T-helper 9 cell (primary cell): ENCODE measurements at places on chromosomes 2 and 18.
A peak's percentile ranks its signal among the peaks of the same experiment; 100 is the strongest.

DNA sequence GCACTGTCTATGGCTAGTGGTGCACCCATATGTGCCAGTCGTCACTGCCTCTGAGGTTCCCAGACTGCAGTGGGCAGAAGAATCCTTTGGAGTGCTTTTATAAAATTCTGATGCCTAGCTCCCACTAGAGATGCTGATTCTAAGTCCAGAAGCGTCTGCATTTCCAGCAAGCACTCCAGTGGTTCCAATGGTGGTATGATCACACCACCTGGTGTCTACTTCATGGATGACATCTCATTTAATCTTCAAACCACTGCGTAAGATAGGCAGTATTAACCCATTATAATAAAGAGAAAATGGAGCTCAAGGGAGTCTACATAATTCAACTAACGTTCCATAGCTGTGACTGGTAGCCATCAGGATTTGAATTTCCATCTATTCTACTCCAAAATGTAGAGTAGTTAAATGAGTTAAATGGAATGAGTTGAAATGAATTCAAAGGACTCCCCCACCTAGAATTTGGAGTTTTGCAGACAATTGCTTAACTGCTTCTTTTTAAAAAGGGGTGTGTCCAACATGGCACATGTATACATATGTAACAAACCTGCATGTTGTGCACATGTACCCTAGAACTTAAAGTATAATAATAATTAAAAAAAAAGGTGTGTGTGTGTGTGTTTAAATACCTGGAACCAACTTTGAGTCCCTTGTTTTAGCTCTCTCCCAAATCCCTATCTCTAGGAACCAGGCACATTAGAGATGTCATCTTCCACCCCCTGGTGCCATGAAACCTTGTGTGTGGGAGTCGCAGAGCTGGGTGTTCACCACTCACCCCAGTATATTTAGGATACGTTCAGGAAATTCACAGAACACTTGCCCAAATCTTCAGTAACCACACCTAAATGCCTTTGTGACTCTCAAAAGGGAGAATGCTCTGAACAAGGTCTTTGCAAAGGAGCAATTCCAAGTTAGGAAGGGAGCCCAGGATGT is 14.1 kb downstream of the LAMA3 start:
- DNase-seq = no peak

GRCh38 chr2:107068069-107068916 is 182.3 kb upstream of the ST6GAL2 start:
- no peak for DNase-seq

DNA sequence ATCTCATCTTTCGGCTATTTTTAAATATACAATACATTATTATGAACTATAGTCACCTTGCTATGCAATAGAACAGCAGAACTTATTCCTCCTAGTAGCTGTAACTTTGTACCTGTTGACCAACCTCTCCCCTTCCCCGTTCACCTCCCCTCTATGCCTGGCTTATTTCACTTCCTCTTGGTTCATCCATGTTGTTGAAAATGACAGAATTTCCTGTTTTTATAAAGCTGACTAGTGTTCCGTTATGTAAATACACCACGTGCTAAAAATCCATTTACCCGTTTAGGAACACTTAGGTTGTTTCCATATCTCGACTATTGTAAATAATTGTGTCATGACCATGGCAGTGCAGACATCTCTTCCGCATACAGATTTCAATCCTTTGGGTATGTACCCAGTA is 10.3 kb downstream of the ALPI start:
- DNase-seq = no peak

- DNase-seq = no peak
These were observed 27.7 kb downstream of the LOXHD1 start for GRCh38 chr18:46629361-46629760.

- DNase-seq = no peak
These were observed 4.1 kb downstream of the BCL11A start for GRCh38 chr2:60549238-60549927.

GRCh38 chr18:36590621-36591580 is 237.9 kb downstream of the TPGS2 start:
- DNase-seq = no peak

- DNase-seq = no peak
These were observed 30.8 kb downstream of the WDFY1 start for GRCh38 chr2:223914324-223914723.

DNA sequence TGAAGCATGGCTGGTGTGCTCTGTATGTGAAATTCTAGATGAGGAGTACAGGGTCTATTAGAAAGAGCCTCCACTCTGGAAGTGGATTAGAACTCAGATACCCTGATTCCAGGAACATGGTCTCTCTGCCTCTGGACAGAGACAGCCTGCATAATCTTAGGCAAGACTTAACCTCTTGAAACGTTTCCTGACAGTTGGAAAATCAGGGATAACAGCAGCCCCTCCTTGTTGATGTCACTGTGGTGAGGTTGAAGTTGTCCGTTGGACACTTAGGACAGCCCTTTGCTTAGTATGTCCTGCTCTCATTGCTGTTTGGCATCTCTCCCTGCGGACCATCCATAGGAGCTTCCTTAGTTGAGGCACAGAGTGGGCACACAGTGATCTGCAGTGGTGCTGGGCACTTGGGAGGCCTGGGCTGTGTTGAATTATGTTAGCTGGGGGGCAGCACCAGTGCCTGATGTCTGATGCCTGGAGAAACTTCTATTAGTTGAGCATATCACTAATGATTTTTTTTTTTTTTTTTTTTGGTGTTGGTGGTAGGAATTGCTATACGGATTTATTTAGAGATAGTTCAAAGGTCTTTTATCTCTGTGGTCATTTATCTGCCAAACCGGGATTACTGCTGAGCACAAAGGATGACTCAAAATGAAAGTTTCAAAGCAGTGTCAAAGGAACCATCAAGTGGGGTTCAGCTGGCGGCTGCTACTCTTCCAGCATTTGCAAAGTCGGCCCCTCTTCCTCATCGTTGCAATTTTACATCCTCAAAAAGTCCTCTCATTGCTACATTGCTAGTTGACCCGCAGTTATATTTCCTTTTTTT is 28.8 kb downstream of the SETBP1 start:
- no peak for DNase-seq

DNA sequence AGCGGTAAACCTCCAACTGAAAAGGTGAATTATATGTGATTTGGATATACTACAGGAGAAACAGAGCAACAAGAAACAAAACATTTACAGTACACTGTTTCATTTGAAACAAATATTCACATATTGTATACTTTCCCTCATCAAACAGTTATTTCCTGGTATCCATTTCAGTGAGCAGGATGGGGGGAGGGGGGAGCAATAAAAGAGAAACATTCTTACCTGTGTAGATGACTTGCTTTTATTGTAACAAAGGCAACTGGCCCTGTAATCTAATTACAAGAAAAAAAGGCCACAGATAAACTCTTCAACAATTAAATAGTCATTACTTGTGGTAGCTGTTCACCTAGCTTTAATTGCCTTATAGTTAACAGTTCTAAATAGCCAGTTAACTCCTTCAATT is 3.9 kb upstream of the PPP1CB start:
- no peak for DNase-seq

- no peak for DNase-seq
These were observed 13.8 kb downstream of the TPGS2 start for GRCh38 chr18:36814994-36815393.

DNA sequence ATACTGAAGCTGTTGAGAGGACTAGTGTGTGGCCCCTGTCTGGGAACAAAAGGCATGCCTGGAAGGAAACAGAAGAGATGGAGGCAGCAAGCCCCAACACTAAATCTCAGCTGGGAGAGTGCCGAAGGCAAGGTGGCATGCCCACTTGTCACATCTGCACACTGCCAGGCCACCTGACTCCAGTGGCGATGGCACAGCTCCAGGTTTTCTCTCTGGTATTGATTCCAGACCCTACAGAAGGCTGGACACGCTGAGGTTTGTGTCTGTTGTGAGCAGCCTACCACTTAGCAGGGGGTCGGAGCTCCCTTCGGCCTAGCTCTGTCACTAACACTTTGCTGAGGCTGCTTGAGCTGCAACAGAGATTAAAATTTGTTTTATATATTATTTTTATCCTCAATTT is 307.3 kb downstream of the TDRD15 start:
- DNase-seq = no peak

DNA sequence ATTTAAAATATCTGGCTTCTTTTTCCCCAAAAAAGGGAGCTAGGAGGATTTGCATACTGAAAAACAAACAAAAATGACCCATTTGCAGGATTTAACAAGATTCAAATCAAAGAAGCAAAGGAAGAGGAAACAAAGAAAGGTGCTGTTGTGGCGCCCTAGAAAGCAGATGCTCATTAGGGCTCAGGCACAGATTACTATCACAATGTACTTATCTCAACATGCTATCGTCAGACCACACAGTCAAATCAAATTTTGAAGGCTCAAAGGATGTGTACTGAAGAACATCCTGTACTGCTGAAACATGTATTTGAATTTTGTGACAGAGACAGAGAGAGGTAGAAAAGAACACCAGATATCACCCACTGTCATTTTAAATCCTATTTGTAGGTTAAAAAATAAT is 10.9 kb downstream of the RBMS1 start:
- peak; percentile 15 for DNase-seq

DNA sequence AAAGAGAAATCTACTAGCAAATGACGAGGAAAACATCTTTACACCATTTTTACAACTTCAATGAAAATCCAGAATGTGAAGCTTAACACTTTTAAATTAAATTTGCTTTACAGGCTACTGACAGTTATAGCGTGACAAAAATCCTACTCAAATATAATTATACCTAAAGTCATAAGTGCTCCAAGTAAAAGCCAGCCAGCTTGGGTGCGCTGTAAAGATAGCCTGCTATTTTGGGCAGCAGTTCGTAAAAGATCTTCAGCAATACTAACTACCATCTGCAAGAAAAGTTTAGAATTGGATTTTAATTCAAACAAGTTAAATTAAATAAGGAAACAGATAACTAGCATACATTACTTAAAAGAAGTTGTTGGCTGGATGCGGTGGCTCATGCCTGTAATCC is 22.4 kb downstream of the HEATR5B start:
- DNase-seq = no peak

DNA sequence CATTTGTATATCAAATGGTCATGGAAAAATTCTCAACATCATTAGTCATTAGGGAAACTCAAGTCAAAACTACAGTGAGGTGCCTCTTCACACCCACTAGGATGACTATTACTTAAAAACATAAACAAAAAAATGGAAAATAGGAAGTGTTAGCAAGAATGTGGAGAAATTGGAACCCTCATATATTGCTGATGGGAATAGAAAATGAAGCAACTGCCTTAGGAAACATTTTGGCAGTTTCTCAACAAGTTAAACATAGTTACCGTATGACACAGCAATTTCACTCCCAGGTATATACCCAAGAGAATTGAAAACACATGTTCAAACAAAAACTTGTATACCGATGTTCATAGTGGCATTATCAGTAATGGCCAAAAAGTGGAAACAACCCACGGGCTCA is 18.1 kb upstream of the CYP26B1 start:
- no peak for DNase-seq

- no peak for DNase-seq
These were observed 124.8 kb downstream of the DYM start for GRCh38 chr18:49335677-49336076.
